ENCODE measurements at places on chromosomes 3 and 15. TPM values are rescaled to one million over a fixed set of nuclear protein-coding genes. Genes with fewer than 3 reads are reported as not detected.

DNA sequence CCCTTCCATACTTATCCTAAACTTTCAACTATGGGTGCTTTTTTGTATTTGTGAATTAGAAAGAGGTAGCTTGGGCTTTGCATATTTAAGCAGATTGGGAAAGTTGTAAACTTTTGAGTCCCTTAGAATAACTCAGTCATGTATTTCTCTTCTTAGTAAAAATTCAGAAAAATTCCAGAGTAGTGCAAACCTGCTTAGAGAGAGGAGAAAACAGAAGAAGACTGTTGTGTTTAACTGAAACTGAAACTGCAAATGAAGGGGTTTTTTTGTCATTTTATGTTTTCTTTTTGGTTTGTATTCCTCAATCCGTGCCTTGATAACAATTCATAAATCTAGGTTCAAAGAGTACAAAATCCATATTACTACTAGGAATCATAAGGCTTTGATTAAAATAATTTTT, 31.3 kb downstream of the CD200 start:
- no peak overlapping the region for H3K27ac ChIP-seq
- DNase-seq, result no peak
- peaks cover 3% of the 10 kb centered on the region for H3K4me1 ChIP-seq
- no peaks in the 10 kb centered on the region for H3K27me3 ChIP-seq
- no peak overlapping the region for H3K4me3 ChIP-seq

Gene POLG
- total RNA-seq, result 157 TPM

DNA sequence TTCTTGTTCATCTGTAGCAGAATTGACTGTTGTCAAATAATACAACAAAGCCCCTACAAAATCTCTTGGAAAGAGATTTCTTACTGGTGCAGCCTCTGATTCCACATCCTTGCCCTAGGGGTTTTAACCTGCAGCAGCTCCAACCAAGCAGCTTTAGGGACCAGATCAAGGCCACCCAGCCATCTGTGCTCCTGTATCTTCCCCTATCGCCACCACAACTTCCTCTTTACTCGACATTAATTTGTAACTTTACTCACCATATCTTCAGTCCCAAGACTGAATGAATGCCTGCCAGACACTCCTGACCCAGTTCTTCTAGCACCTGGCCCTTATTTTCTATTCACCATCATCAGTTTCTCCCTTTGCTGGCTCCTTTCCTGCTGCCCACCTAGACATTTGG, 156.6 kb upstream of the IL12A start:
- no peak overlapping the region for H3K4me3 ChIP-seq
- H3K36me3 ChIP-seq, result no peaks in the 10 kb centered on the region
- H3K27ac ChIP-seq, result no peak overlapping the region
- H3K27me3 ChIP-seq, result no peaks in the 10 kb centered on the region
- no peaks in the 10 kb centered on the region for H3K4me1 ChIP-seq

Gene ANKUB1
- total RNA-seq, result not detected

GRCh38 chr15:84103345-84103744, 132.2 kb upstream of the GOLGA6L4 start:
- DNase-seq, result no peak
- no peaks in the 10 kb centered on the region for H3K27me3 ChIP-seq
- no peak overlapping the region for H3K27ac ChIP-seq
- H3K4me1 ChIP-seq, result no peaks in the 10 kb centered on the region
- H3K36me3 ChIP-seq, result no peaks in the 10 kb centered on the region
